Fibroblast of skin of left quadriceps (primary cell): ENCODE measurements at places on chromosomes 16 and 17.

GRCh38 chr17:32519228-32520103, 32.7 kb downstream of the CDK5R1 start:
- DNase-seq: no peak

DNA sequence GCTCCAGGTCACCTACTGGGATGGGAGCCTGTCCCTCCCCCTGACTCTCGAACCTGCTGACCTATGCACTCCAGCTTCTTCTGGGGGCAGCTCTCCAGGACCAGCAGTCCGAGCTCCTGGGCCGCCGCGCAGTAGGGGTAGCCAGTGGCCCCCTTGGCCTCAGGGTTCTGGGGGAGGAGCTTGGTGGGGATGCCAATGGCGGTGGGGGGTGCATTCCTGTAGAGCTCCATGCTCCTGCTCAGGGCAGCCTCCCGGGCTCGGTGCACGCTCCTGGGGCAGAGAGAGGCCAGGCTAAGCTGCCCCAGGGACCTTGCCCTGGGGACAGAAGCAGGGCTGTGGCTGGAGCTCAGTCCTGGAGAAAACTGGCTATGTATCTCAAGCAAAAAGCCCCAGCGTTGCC, 7.7 kb upstream of the SPATA2L start:
- no peak for DNase-seq

DNA sequence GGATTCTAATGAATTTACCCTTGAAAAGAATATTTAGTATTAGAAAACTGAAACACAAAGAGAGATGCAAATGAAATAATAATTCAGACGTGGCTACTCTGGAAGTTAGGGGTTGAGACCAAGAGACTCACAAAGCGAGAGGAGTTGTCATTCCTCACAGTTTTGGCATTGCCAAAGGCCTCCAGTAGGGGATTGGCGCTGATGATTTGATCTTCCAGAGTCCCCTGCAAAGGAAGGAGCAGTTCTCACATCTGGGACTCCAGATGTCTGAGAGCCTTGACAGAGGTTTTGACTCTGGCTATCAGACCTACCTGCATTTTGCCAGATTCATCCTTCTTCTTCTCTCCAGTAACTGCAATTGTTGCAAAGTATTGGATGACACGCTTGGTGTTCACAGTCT, 6.6 kb downstream of the MYH8 start:
- DNase-seq: no peak

GRCh38 chr17:78357177-78357586, 2.7 kb downstream of the SOCS3 start:
- no peak for DNase-seq
